NCI-H446 (cell line): ENCODE measurements at places on chromosomes 2 and 18.
A peak's percentile ranks its signal among the peaks of the same experiment; 100 is the strongest.

GRCh38 chr18:60050821-60051220 is 151.0 kb downstream of the PMAIP1 start:
- no peak for DNase-seq

- DNase-seq: no peak
Observed at GRCh38 chr18:26981360-26982082, 116.0 kb upstream of the AQP4 start.

- DNase-seq: peak; percentile 37
Observed at GRCh38 chr18:1663879-1664705, 759.4 kb downstream of the ADCYAP1 start.

- no peak for DNase-seq
Observed at GRCh38 chr2:191255756-191256312, 10.6 kb downstream of the MYO1B start.

- DNase-seq: no peak
Observed at GRCh38 chr2:232632904-232633412, 446 bp upstream of the EFHD1 start.

- DNase-seq: no peak
Observed at GRCh38 chr18:34258176-34258575, 33.5 kb upstream of the NOL4 start.

DNA sequence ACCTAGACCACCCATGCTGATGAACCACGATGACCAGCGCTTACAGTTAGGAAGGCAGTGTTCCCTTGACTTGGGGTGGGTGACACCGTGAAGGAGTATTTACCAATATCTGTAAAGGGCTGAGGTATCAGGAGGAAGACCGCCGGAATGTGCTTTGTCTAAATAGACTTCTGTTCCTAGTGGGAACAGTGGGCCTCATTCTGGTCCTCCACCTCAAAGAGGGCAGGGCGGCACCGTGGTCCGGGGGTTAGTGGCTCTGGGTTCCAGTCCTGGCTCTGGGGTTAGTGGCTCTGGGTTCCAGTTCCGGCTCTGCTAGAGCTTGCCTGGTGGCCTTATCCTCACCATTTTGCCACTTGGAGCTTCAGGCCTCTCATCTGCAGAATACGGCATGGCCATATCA is 91.6 kb upstream of the SMAD2 start:
- DNase-seq: no peak

DNA sequence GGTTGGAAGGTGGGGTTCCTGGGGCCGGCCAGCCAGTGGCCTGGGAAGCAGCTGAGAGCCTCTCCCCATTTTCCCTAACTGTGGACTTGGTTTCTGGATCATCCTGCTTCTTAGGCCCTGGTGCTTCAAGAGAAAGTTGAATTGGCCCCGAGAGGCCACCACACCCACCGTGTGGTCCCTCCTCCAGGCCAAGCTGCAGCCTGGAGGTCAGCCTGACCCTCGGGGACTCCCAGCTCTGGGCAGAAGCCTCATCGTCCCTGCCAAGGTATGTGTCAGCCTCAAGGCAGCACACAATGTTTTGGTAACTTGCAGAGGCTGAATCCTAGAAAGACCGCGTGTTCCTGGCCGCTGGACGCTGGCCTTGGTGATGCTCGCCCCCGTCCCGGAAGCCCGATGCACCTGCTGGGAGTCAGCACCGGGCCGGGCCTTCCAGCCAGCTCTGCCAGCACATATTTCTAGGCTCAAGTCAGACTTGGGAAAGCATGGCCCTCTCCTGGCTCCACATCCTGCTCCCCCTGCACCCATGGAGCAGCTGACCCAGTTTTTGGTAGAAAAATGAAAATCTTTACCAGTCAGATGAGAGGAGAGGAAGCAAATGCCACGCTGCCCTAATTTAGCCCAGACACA is 72.6 kb downstream of the ACTR2 start:
- peak; percentile 49 for DNase-seq
